ENCODE measurements at places on chromosomes 3 and 15. TPM values are rescaled to one million over a fixed set of nuclear protein-coding genes. Genes with fewer than 3 reads are reported as not detected.

GRCh38 chr3:132720228-132720627 is 2.0 kb downstream of the NPHP3 start:
- DNase-seq = no peak

- no peak for DNase-seq
Measured at GRCh38 chr3:24110051-24110450, 165.0 kb downstream of the NR1D2 start.

DNA sequence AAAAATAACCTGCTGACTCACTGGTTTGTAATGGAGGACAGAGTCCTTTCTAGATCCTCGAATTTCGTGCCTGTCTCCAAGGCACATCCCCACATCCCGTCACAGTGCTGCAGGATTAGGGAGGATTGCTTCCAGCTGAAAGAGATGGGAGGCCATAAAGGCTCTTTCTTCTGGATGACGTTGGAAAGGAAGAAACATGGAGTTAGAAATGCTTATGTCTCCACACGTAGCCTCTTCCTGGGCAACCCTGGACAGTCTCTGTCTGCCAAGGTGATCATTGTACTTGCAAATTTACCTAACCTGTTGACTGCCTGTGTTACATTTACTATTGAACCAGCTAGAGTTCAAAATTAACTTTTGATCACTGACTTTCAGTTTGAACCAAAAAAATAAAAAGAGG is 27.6 kb upstream of the VILL start:
- DNase-seq = no peak

- DNase-seq = no peak
Measured at GRCh38 chr3:182242489-182242942, 530.8 kb downstream of the SOX2 start.

DNA sequence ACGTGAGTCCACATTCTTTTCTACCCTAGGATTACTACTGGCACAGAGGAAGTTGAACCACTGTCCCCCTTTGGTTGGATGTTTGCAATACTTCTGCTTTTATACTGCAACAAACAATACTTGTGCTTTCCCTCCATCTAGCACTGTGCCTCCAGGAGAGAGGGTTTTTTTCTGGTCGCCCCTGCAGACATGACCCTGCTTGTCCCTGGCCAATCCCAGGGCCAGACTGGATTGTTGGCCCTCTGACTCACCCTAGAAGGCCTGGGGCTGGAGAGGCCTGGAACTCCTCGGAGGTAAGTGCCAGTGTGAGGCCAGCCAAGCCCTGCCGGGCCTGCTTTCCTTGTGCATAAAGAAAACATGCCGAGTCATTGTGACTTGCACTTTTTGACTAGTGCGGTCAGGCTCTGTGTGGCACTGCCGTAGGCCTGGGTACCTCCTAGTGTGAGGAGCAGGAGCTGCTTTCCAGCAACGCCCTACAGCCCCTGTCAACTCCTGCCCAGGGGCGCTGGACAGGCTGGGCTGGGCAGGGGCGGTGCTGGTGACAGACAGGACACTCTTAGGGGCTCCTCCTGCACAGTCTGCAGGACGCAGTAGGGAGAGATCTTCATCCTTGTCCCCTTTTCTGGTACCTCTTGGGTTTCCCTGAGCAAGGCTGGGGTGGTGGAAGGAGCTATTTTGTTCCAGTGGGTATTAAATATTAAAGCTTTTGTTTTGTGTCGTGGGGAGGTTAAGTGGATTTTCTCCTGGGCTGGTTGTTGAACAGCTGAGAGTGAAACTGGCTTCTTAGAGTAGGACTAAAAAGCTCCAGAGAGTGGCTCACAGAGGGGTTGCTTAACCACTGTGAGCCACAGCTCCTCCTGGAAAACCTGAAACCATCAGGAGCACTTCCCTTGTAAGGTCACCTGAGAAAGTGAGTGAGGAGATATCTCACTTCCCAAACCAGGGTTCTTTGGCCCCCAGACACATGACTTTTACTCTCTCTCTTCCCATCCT is 14.4 kb upstream of the TKT start:
- peak; percentile 96 for DNase-seq

Gene FOXB1
- not detected for total RNA-seq

DNA sequence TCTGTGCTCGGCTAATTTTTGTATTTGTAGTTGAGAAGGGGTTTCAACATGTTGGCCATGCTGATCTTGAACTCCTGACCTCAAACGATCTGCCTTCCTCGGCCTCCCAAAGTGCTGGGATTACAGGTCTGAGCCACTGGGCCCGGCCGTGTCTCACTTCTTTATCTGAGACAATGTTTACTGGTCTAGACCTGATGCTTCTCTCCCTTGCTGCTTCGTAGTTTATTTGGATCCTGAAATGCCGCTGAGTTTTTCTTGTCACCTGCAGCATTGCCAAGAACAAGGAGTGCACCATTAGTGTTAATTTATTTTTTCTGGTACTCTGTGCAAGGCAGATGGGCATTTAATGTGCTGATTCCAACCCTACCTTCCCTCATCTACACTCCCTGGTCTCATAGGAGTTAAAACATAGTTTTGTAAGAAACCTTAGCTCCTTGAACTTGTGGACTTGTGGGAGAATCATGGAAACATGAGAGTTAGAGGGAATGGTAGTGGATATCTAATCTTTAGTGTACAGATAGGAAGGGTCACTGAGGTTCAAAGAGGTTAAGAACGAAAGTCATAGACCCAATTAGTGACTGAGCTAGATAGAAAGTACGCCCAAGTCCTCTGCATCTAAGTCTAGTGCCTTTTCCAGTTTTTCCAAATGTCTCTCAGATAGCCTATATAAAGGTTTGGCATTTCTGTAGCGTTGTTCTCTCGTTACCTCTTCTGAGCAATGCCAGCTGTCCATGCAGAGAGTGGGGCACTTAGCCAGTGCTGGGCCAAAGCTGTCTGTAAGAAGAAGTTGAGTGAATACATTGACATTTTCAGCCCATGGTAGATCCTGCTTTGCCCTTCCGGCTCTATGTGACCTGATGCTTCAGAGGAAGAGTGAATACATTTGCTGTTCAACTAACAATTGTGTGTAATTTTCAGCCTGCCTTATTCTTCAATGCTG is 244.1 kb downstream of the LPP start:
- DNase-seq = no peak

Gene CHRFAM7A
- 4.4 TPM for total RNA-seq

Gene UCN2
- total RNA-seq = 3.4 TPM

GRCh38 chr3:128870347-128870746 is 9.1 kb upstream of the ACAD9 start:
- no peak for DNase-seq

GRCh38 chr15:57611938-57612337 is 20.2 kb downstream of the MYZAP start:
- DNase-seq = no peak

- DNase-seq = no peak
Measured at GRCh38 chr3:123158899-123159390, 42.8 kb upstream of the SEC22A start.

Gene EAF2
- total RNA-seq = 3.7 TPM

GRCh38 chr15:97683831-97684230 is 276.7 kb upstream of the ARRDC4 start:
- DNase-seq = no peak

Gene NAALADL2
- total RNA-seq = 19.8 TPM

Gene ARF4
- total RNA-seq = 474 TPM

DNA sequence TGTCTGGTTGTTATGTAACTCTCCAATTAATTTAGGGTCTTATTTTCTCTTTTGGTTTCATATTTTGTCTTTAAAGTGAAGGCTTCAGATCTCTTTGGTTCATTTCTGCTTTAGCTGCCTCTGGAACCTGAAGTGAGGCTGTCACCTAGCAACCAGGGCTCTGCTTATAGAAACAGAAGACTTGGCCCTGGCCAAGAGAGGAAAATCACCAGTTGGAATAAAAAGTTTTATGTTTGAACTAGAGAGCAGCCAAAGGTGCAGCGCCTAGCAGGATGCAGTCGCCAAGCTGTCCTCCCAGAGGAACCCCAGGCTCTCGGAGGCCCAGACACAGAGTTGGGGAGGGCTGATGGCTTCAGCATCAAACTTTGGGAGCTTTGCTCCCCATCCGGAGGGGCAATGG is 41.1 kb downstream of the LYZL4 start:
- DNase-seq = no peak

Gene ERC2
- 1.6 TPM for total RNA-seq

DNA sequence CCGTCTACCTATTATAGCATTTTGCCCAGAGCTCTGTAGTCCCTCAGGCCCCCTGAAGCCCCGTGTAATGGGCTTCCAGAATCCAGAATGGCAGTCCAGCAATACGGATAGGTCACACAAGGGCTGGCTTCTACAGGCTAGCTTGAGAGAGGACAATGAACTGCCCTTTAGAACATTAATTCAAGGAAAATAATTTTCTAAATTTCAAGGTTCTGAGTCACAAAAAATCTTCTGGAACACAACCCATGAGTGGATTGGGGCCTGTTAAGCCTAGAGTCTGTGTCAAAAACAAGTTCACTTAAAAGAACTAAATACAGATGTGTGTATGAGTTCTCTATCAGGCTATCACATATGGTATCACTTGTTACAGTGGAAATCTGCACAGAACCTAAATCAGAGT is 28.8 kb downstream of the DCP1A start:
- no peak for DNase-seq

Gene ASB14
- not detected for total RNA-seq

Gene CATSPER2
- total RNA-seq = 3.1 TPM

Gene ZNF774
- total RNA-seq = 3.2 TPM

DNA sequence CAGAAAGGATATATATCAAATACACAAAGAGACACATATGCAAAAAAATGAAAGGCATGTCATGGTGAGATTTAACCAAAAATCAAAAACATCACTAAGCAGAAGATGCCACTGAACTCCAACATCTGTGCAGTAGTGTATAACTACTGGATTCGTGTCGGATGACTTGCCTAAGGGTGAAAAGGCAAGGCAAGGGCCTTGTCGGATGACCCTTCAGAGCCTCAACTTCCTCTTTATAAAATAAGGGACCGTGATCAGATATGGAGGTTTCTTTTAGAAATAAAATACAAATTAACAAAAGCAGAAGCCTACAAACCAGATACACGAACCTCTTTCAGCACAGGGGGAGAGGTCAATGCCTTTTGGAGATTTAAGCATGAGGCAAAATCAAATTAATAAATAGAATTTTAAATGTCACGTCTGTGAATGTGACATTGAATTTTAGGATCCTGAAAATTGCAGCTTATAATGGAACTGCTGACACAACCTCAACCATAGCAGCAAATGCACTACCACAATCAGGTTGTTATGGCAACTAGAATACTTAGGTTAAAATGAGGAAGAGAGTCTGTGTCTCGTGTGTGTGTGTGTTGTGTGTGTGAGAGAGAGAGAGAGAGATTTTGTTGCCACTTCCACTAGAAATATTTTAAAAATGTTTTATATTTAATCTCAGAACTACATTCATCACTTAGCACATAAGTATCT is 8.3 kb upstream of the CHRM5 start:
- DNase-seq = no peak

DNA sequence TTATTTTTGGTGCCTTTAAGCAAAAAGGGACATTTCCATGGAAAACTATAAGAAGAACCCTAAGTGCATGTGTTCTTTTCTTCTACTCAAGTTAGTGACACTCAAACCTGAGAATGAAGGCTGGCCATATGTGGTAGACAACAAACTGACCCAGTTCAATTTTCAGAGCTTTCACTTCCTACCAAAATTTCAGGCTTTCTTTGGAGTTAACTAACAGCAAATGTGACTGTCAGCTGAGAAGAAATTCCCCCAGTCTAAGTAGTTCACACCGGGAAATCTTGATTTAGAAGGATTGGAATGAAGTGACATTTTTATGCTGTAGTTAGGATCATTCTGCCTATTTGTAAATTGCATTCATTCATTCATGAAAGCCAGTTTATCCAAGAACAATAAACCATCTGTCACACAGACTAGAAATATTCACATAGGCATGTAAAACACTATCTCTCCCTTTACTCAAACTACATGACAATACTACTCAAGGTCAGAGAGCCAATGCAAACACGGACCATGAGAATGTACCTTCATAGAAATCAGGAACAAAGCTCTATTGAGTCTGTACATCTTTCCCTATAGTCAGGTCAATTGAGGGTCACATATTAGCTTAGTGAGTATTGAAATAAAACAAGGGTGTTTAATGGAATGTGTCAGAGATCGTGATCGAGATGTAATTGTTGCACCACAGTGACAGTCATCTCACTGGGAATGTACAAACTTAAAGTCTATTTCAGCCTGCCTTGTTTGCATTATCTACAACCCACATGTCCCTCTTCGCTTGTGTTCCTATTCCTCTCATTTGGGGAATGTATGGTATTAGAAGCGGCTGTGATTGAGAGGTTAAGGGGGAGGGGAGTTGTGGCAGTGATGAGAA is 113.8 kb upstream of the TGFBR2 start:
- no peak for DNase-seq

- no peak for DNase-seq
Measured at GRCh38 chr3:105904678-105905284, 36.0 kb upstream of the CBLB start.

Gene TIPARP
- total RNA-seq = 65.3 TPM

GRCh38 chr3:150236316-150237082 is 171.6 kb upstream of the TSC22D2 start:
- DNase-seq = no peak

GRCh38 chr3:42662813-42663535 is 9.5 kb downstream of the ZBTB47 start:
- DNase-seq = no peak

Gene SSR3
- 395 TPM for total RNA-seq

GRCh38 chr15:90407871-90408317 is 19.9 kb downstream of the IQGAP1 start:
- DNase-seq = no peak

DNA sequence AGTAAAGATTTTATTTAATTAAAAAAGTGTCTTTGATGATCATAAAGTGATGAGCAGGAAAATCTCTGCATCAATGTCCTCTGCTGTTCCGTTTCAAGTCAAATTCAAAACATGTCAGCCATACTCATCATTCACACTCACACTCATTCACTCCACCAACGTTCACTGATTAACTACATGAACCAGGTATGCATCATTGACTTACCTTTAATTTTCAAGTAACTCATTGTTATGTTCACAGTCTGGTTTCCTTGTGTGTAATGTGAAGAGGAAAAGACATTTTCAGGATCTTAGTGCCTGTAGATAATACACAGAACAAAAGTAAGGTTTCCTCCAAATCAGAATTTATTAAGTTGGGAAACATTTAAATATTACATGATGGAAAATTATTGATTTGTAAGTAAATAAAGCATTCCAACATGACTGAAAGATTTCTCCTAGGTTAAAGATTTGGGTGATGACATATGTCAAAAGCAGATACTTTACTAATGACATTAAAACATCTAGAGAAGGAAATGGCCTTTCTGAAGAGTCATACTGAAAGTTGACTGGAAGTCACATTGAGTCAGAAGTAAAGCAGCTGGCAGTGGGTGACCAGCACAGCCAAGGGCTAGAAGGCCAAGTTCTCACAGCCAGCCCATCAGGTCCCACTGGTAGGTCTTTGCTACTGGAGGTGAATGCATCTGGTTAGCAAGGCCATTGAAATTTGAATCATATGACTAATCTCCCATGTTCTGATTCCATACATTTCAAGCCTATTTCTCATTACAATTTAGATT is 251.9 kb downstream of the CDIN1 start:
- DNase-seq = no peak

- DNase-seq = no peak
Measured at GRCh38 chr3:17399586-17399985, 342.8 kb downstream of the TBC1D5 start.
